ENCODE measurements at places on chromosomes 7 and 10.

DNA sequence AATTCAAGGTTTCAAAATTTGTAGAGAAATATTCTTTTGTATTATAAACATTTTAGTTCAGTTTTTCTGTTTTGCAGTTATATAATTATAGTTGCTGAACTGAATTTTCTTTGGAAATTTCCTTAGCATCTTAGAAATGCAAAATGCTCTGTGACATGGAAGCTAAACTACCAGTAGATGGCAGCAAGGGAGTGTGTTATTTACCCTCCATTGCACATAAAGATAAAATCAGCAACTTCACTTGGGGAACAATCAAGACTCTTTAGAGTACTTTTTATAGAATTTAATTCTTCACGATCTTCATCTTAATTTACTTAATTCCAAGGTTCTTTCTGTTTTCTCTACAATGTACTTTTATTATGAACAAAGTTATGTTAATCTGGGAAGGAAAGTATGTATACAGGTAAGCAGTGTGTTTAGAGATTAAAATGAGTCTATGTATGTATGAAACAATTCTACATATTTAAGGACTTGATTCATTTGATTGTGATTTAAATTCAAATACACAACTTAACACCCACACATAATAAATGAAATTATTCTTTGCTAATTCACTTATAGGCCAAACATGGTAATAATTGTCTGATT lies 404.2 kb downstream of the THSD7A start:
- peak; percentile 5 for DNase-seq

- DNase-seq, result no peak
Measured at GRCh38 chr7:75579899-75580298, 87.8 kb downstream of the SPDYE5 start.

GRCh38 chr7:31061185-31061584 lies 9.1 kb downstream of the ADCYAP1R1 start:
- no peak for DNase-seq

DNA sequence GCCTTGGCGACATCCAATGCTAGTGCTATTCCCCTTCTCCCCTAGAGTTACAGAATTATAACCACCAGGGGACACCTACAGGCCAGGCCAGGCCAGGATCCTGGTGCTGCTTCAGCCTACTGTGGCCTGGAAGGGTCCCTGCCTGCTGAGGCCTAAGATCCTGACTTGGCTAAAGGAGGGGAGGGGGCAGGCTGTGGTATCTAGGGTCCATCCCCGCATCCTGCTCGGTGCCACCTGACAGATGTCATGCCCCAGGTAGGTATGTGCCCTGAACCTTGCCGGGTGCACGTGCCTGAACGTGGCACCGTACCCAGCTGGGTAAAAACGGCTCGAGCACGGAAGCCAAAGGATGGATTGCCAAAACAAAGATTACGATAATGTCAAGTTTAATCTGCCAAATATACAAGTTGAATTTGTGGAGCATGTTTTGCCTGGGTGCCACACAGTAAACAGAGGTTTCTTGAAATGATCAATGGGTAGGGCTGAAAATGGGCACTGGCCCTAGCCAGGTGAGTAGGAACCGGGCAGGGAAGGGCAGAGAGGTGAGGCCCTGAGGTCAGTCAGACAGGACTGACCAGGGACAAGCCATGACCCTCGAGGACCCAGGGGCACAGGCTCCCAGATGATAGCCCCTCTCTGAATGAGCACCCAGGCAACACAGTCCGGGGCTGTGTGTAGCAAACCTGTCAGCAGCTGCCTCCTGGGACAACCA lies 12.6 kb downstream of the PDAP1 start:
- no peak for DNase-seq

DNA sequence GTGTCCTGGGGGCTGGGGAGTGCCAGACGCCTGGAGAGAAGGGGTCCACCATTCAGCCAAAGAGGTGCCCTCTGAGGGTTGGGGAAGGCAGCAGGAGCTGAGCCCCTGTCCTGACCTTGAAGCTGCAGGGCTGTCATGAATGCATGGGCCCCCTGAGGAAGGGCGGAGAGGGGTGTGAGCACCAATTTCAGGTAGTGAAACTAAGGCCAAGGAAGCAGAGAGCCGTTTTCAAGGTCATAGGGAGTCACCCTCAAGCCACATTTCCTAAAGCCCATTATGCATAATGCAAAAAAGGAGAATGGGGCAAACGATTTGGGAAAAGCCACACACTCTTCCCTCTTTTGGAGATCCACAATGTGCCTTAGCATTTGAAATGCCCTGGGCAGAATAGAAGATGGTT lies 37.2 kb downstream of the FIGNL1 start:
- no peak for DNase-seq

DNA sequence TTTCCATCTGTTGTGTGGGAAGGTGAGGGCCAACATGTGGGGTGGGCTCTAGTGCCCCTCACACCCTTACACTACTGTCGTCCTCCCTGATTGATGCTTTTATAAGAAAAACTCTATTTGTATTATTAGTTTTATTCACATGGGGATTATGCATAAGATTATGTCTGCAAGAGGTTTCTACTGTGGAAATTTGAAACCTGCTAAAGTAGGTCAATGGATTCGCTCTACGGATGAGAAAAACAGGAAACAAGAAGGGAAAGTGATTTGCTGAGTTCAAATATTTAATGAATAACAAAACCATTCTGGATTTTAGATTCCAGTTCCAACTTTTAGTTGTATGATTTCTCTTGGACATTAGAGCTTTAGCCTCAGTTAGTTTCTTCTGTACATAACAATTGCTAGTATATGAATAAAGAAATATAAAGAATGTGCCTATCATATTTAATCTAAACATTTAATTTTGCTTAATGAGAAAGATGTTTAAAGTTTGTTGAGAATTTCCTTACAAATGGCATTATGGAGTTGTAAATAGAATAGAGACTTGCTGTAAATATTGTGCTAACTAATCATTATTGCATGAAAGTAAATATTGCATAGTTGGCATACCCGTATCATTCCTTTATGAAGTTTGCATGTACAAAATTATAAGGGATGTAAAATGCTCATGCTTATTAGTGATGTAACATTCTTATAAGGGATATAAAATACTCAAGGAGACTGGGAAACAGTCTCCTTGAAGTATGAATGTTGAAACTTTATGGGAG lies 193.8 kb downstream of the THSD7A start:
- DNase-seq, result no peak

DNA sequence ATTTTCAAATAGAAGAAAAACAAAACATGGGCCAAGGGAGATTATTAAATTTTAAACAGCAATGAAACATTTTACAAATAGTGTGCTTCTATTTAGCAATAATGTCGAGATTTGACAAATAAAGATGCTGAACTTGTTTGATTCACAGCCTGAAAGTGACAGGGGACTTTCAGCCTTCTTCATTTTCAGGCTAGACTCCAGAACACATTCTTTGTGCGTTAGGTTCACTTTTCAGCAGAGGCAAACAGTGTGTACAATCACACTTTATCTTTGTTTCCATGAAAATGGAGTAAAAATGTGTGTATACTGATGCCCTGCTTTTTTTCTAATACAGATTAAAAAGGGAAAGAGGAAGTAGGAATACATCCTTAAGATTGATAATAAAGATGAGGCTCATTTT lies 35.6 kb downstream of the FAM171A1 start:
- DNase-seq, result no peak

GRCh38 chr10:24894728-24895127 lies 57.7 kb downstream of the PRTFDC1 start:
- DNase-seq, result no peak

GRCh38 chr7:42573881-42574672 lies 337.1 kb upstream of the GLI3 start:
- DNase-seq, result no peak

DNA sequence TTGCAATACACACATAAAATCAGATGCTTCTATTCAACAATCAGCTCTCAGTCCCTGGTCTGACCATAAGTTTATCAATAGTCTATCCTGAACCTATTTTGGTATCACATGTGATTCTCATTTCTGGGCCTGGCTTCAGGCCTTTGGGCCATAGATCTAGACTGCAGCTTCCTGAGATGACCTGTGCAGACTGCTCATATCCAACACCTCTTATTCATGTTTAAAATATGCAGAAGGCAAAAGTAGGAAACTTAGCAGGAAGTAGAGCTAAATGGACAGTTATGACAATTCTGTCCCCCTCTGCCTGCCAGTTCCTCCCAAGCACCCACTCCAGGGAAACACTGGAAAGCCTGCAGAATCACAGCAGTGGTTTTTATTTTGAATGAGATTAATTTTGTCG lies 53.3 kb downstream of the C7orf25 start:
- no peak for DNase-seq

- DNase-seq, result no peak
Measured at GRCh38 chr10:94413361-94413760, 11.0 kb downstream of the TBC1D12 start.

DNA sequence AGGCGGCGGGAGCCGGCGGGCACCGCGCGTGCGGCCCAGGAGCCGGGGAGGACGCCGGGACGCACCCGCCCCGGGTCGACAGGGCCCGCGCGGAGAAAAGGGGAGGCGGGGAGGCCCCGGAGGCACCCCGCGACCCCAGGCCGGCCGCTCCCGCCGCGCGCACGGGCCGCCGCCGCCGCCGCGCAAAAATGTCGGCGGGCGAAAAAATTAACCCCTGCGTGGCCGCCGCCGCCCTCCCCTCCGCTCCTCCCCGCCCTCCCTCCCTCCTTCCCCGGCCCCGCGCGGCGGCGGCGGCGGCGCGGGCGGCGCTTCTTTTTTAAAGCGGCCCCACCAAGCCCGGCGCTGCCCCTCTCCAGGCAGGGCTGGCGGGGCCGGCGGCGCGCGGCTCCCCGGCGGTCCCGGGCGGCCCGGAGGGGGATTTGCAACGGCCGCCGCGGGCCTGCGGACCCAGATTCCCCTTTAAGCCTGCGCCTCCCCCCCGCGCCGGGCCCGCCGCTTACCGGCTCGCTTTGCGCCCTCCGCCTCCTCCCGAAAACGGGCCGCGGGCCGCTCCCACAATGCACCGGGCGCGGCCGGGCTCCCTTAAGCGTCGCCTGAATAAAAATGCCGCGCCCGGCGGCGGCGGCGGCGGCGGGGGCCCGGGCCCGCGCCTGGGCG lies 465 bp downstream of the SEPHS1 start:
- peak; percentile 87 for DNase-seq

- DNase-seq, result no peak
Measured at GRCh38 chr10:129814681-129815646, 149.1 kb downstream of the EBF3 start.

DNA sequence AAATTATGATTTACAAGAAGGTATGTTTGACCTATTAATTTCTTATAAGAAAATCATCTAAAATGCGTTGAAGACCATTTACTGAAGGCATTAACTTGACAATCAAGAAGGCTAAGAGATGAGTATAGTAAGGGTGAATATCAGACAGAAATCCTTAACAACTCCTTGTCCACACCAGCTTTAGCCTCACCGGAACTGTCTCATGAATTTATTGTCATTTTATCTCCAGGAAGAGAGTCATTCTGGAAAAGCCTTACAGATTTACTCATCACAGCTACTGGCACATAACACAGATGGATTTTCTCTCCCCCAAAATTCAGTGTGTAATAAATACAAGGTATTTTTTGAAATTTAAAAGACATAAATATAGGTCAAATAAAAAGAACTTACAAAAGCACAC lies 129.4 kb upstream of the LSM8 start:
- DNase-seq, result no peak

GRCh38 chr7:3250725-3251124 lies 50.3 kb upstream of the SDK1 start:
- DNase-seq, result no peak

GRCh38 chr10:23095966-23096801 lies 805 bp downstream of the MSRB2 start:
- DNase-seq, result peak; percentile 28

- peak; percentile 26 for DNase-seq
Measured at GRCh38 chr7:22565315-22565811, 65.4 kb upstream of the STEAP1B start.

- DNase-seq, result no peak
Measured at GRCh38 chr10:8511026-8511425, 456.5 kb downstream of the GATA3 start.

Measured in GM19239 (cell line).